Stimulated activated CD8-positive, alpha-beta memory T cell treated with anti-CD3 and anti-CD28 coated beads, Interleukin-15, amount 100 ng/mL, for 48 hours (primary cell): ENCODE measurements at places on chromosomes 12 and 14.

- DNase-seq: no peak
Observed at GRCh38 chr14:90491221-90491885, 94.5 kb downstream of the CALM1 start.

DNA sequence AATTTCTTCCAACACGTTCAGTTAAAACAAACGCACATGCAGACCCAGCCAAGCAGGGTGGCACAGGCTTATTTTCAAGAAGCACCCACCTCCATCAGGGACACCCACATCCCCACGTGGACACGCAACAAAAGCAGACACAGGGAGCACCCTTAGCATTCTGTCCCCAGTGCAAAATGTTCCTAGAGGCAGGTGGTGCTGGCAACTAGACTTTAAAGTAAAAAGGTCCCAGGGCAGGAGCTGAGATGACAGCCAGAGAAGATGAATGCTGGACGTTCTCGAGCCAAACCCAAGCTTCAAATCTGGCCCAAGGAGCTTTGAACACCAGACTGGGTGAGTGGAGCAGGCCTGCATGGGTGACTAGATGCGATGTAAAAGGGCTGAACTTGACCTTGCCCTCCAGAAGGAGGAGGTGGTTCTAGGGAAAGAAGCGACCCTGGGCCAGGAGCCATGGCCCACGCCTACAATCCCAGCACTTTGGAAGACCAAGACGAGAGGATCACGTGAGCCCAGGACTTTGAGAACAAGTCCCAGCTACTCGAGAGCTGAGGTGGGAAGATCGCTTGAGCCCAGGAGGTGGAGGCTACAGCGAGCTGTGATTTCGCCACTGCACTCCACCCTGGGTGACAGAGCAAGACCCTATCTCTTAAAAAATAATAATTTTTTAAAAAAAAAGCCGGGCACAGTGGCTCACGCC is 47.3 kb downstream of the KDM2B start:
- no peak for DNase-seq

- DNase-seq: no peak
Observed at GRCh38 chr12:2924019-2924418, 33.3 kb downstream of the TULP3 start.

- DNase-seq: no peak
Observed at GRCh38 chr12:105523164-105524057, 192.9 kb downstream of the C12orf75 start.

- DNase-seq: no peak
Observed at GRCh38 chr12:75713434-75713833, 202.0 kb upstream of the KRR1 start.

DNA sequence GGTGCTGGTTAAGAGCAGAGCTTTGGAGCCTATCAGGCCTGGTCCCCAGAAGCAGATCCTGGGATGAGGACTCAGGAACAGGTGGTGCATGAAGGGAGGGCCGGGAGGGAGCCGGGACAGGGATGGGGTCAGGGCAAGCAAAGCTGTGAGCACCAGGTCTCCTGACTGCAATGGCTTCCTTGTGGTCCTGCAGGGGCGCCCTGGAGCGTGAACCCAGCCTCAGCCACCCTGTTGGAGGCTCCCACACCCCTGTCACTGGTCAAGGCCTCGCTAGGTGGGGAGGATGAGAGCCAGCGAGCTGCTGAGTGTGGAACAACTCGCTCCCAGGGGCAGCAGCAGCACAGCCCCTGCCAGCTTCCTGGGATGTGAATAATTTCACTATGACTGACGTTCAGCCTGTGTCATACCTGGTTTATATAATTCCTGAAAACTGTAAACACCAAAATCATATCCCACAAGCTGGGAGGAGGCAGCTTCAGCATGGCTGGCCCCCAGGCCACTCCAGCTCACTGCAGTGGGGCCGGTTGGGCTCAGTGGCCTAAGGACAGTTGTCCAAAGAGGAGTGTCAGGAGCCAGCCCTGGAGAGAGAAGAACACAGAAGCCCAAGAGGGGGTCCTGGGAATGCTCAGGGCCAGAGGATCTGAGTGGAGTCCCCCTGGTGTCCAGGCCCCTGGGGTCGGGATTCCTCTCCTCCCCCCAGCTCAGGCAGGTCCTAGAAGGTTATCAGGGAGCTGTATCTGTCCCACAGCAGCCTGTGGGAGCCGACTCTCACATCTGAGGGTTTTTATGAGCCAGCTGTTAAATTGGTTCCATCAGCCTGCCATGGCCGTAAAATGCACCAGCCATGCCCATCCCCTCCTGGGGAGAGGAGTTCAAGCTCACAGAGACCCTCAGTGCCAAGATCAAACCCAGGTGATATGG is 272.9 kb downstream of the ADGRD1 start:
- DNase-seq: no peak
